Activated CD4-positive, alpha-beta T cell treated with anti-CD3 and anti-CD28 coated beads, Interleukin-2, Interleukin-6, amounts not matched to agents 100 ng/mL and 50 ng/mL, durations not matched to agents 16 hours and 8 hours (primary cell): ENCODE measurements at places on chromosomes 6 and 20.

- DNase-seq = no peak
Observed at GRCh38 chr6:130368576-130368975, 2.8 kb downstream of the TMEM200A start.

GRCh38 chr20:54474866-54475265 is 527 bp upstream of the DOK5 start:
- DNase-seq = peak; percentile 8

DNA sequence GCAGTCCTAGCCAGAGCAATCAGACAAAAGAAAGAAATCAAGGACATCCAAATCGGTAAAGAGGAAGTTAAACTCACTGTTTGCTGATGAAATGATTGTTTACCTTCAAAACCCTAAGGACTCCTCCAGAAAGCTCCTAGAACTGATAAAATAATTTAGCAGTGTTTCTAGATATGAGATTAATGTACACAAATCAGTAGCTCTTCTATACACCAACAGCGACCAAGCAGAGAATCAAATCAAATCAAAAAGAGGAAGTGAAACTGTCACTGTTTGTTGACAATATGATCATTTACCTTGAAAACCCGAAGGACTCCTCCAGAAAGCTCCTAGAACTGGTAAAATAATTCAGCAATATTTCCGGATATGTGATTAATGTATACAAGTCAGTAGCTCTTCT is 21.7 kb downstream of the SERPINB9 start:
- no peak for DNase-seq

DNA sequence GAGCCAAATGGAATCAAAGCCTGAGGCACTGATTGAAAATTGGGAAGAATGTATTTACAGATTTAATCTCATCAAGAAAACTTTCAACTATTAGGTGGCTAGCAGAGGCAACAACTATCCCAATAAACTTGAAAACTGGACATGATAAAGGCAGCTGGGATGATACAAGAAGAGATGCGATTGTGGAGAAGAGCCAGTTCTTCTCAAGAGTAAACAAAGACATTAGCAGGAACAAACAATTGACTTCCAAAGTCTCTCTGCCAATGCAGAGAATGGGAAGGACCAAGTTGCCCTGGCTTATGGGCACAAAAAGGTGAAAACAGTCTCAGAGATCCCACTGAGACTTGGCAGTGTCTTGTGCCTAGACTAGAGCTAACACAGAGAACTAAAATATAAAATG is 132.4 kb downstream of the SOBP start:
- DNase-seq = no peak

- DNase-seq = peak; percentile 47
Observed at GRCh38 chr20:62702895-62703852, 5.5 kb upstream of the NTSR1 start.

DNA sequence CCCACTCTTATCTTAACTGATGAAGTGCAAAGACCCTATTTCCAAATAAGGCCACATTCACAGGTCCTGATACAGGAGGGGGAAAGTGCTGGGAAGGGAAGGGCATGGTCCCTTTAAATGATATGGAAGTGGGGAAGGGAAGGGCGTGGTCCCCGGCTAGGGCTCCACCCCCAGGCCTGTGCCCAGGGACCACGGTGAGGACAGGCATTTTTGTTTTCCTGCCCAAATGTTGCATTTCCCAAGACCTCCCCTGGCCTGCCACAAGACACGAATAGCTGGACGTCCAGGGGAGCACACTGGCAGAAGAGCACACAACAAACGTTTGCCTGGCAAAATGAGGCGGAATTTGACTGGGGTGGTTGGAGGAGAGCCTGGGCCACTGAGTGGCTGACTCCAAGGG is 16.1 kb upstream of the HFE start:
- no peak for DNase-seq

GRCh38 chr6:19827247-19827646 is 9.9 kb upstream of the ID4 start:
- DNase-seq = no peak

GRCh38 chr6:52576392-52577021 is 353 bp downstream of the TRAM2 start:
- peak; percentile 71 for DNase-seq

DNA sequence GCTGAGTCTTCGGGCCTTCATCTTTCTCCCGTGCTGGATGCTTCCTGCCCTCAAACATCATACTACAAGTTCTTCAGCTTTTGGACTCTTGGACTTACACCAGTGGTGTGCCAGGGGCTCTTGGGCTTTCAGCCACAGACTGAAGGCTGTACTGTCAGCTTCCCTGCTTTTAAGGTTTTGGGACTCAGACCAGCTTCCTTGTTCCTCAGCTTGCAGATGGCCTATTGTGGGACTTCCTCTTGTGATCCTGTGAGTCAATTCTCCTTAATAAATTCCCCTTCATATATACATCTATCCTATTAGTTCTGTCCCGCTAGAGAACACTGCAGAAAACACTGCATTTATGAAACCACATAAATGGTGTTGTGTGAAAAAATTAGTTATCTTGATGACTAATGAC is 13.9 kb upstream of the BCLAF1 start:
- DNase-seq = no peak

DNA sequence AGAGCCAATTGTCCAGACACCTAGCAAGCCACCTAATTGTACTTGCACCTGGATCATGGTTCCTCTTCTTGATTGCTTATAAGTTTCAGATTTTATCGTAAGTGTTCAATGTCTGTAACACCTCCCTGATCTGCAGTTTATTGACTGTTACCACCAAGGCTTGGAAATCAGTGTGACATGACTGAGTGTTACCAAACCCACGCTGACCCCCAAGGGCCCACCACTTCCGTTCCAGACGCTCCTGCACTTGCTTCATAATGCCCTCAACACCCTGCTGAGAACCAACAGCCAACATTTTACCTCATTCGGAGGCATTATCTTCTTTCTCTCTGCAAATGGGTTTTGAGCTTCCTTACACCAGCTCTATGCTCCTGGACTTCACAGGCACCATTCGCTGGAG is 6.3 kb downstream of the CCR6 start:
- no peak for DNase-seq

- no peak for DNase-seq
Observed at GRCh38 chr20:31811796-31812728, 7.1 kb upstream of the MYLK2 start.

DNA sequence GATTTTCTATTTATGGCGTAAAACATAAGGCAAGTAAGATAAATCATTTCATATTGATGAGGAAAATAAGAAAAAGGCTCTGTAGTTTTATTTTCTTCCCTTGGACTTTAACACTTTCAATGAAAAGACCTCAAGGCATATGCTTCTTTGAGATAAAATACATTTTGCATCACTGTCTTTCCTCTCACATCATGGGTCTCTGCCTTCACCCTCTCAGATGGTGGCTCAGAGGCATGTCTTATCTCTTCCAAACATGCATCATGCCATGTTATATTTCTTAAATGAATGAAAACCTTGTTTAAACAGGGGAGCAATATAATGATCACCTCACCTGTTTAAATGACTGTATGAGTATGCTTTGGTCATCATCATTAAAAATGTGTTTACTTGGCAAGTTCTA is 59.3 kb downstream of the PRL start:
- no peak for DNase-seq

- DNase-seq = no peak
Observed at GRCh38 chr20:22576273-22576672, 8.1 kb downstream of the FOXA2 start.

DNA sequence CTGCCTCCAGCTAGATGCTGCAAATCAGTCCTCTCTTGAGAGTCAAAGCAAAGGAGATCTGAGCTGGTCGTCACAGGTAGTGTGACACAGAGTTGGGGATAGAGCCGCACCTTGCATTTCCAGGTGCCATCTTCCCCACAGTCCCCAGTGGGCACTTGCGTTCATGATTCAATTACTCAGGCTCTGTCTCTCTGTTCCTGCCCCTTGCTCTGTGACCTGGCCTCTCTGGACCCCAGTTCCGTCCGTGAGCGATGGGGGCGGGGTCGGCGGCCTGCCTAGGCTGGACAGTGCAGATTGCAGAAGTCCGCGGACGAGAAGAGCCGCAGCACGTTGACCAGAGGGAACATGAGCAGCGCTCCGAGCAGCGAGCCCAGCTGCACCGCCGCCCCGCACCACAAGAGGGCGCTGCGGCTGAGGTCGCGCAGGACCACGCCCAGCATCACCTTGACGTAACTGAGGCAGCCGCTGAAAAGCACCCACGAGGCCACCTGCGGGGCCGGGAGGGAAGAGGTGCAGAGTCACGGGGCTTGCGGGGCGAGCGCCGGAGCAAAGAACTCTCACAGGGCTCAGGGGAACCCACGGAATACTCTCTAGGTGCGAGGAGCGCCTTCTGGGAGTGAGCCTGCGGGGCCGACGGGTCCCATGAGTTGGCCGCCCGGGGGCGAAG is 7.4 kb downstream of the SLC52A3 start:
- DNase-seq = peak; percentile 67

DNA sequence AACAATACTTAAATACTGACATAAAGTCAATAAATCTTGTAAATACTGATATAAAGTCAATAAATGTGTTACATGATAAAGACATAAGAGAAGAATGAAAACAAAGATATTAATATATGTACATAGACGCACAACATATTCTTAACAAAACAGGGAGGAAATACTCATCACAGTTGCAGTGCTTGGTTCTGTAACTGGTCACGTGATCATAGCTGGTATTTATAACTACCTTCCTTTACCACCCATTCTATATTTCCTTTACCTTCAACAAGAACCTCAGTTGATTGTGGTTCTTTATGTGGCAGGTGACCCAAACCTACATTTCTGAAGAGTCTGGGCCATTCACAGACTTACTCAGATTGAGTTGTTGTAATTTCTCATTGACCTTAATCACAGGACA is 131.6 kb downstream of the SGK1 start:
- no peak for DNase-seq

- DNase-seq = no peak
Observed at GRCh38 chr6:156859686-156860085, 82.5 kb downstream of the ARID1B start.

DNA sequence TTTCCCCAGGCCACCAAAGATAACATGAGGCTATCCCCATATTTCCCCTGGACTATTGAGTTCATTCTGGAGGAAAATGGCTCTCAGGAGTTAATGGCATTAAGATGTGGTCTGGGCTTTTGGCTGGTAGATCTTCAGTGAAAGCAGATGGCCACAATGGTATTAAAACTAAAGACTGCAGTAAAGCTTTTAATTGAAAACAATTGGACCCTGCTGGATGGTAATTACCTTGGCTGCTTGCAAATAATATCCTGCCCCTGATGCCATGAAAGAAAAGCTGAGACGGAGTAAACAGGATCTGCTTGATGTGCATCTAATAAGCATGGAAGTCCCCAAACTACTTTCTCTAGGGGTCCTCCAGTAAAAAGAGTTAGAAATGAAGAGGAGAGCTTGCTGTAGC is 255.8 kb downstream of the QKI start:
- no peak for DNase-seq

GRCh38 chr6:134177753-134178160 is 125.3 kb upstream of the SLC2A12 start:
- DNase-seq = peak; percentile 40

- no peak for DNase-seq
Observed at GRCh38 chr6:37256692-37257319, 766 bp upstream of the TBC1D22B start.

DNA sequence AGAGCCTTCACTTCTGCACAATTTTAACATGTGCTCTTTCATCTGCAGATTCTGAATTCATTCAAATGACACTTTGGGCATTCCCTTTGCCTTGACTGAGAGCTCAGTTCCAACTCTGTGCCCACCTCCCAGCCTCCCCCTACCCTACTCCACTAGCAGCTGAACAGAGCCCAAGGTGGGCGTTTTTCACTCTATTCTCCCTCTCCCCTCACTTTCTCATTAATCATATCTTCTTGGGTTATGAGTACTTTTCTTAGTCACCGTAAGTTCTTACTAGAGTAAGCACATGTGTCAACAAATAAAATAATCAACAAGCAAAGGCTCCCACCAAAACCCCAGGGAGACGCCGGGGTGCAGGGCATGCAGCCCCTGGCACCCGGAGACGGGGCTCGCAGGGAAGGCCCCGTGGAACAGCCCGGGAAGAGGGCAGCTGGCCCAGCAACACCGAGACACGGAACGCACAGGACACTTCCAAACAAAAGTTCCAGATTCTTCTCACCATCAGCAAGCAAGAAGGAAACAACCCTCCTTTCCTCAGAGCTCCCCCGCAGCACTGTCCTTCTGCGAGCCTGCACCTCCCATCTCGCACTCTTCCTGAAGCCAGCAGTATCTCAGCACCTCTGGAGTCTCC is 34.1 kb downstream of the TAF4 start:
- DNase-seq = no peak

- no peak for DNase-seq
Observed at GRCh38 chr20:34385464-34385863, 22.4 kb downstream of the ITCH start.

GRCh38 chr20:51284871-51285270 is 257.6 kb downstream of the NFATC2 start:
- no peak for DNase-seq

- DNase-seq = no peak
Observed at GRCh38 chr6:14265049-14266021, 147.8 kb downstream of the CD83 start.
